ENCODE measurements at places on chromosomes 1 and 21. TPM values are rescaled to one million over a fixed set of nuclear protein-coding genes. Genes with fewer than 3 reads are reported as not detected.

SLAMF1 gene
- total RNA-seq: not detected

WDR64 gene
- not detected for total RNA-seq

LRRC38 gene
- not detected for total RNA-seq

- DNase-seq: no peak
Observed at GRCh38 chr1:209732725-209733124, 23.1 kb upstream of the TRAF3IP3 start.

GRCh38 chr21:41750051-41750450, 16.8 kb downstream of the RIPK4 start:
- no peak for DNase-seq

- no peak for DNase-seq
Observed at GRCh38 chr1:238360474-238360873, 469.8 kb upstream of the ZP4 start.

DNA sequence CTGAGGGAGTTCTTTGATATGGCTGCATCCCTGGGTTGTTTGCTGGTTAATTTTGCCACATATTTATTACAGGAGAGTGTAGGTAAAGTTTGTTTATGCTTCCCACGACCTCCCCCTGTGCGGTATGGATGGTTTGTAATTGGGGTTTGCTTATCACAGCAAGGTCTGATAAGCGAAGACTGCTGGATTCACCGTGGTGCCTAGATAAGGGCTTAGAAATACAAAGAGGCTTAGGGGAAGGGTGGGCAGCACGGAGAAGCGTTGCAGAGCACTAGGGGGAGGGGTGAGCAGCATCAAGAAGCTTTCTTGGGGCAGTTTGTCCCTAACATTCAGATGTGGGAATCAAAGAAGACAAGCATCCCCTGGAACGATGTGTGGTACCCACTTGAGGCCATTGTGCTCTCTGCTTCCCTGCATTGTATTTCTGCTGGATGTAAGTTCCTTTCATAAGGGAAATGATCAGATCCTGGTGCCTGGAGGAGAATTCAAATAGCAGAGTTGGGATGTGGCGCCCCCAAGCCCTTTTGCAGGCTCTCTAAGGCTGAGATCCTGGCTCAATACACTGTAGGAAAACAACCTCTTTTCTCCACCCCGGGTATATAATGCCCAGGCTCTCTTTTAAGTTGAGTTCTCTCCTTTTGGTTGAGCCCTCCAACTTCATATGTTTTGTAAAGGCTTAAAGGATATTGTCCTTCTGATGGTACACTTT, 598.1 kb upstream of the ADGRL4 start:
- no peak for DNase-seq

GRCh38 chr1:159179906-159180305, 8.5 kb downstream of the CADM3 start:
- no peak for DNase-seq
